ENCODE measurements at places on chromosomes 4 and X. TPM values are rescaled to one million over a fixed set of nuclear protein-coding genes. Genes with fewer than 3 reads are reported as not detected.
A peak's percentile ranks its signal among the peaks of the same experiment; 100 is the strongest.

GRCh38 chrX:139113708-139114107, 402.2 kb upstream of the FGF13 start:
- no peaks in the 10 kb centered on the region for H3K36me3 ChIP-seq
- H3K4me3 ChIP-seq: no peak overlapping the region
- DNase-seq: no peak
- no peaks in the 10 kb centered on the region for H3K4me1 ChIP-seq

- no peaks in the 10 kb centered on the region for H3K27me3 ChIP-seq
- H3K4me1 ChIP-seq: no peaks in the 10 kb centered on the region
- no peak for DNase-seq
- H3K27ac ChIP-seq: no peak overlapping the region
These were observed 30.2 kb upstream of the GNPDA2 start for GRCh38 chr4:44756559-44756958.

GRCh38 chrX:47579537-47579936, 2.7 kb upstream of the TIMP1 start:
- H3K4me3 ChIP-seq: no peak overlapping the region
- H3K4me1 ChIP-seq: peaks cover 2% of the 10 kb centered on the region
- no peaks in the 10 kb centered on the region for H3K27me3 ChIP-seq
- no peak for DNase-seq

GRCh38 chrX:56661193-56661592, 67.8 kb upstream of the NBDY start:
- H3K36me3 ChIP-seq: no peaks in the 10 kb centered on the region
- no peaks in the 10 kb centered on the region for H3K27me3 ChIP-seq
- H3K4me3 ChIP-seq: no peak overlapping the region
- H3K4me1 ChIP-seq: no peaks in the 10 kb centered on the region

DNA sequence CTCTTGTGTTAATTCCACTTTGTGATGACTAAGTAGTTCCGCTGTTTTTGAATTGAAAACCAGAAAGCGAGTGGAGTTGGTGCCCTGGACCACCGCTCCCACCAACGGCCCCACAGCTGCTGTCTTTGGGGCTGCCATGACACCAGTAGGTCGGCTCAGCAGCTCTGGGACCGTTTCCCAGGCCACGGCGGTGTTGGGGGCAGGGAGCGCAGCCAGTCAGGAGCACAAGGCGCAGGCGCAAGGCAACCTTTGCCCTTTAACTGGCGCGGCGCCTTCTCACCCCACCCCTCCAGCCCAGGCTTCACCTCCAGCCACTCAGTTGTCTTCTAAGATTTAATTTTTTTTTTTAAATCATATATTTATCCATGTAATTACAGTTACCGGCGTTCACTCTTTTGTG, at the start of gene GK2:
TSS of gene GK2 (minus strand) at position 166 of the 400 bp plus-strand sequence. CDS start at position 138, 28 bp downstream.
- no peak within 1 kb of the TSS for H3K27ac ChIP-seq
- H3K4me1 ChIP-seq: no peaks in the 10 kb centered on the region
- no peak within 1 kb of the TSS for H3K4me3 ChIP-seq
- no peak for DNase-seq

GRCh38 chr4:26524011-26524410, 33.7 kb upstream of the CCKAR start:
- H3K4me3 ChIP-seq: no peak overlapping the region
- no peak for DNase-seq
- H3K27me3 ChIP-seq: no peaks in the 10 kb centered on the region
- H3K4me1 ChIP-seq: peaks cover 6% of the 10 kb centered on the region
- H3K36me3 ChIP-seq: no peaks in the 10 kb centered on the region

GRCh38 chrX:153476666-153477363, 6.4 kb upstream of the HAUS7 start:
- DNase-seq: peak; percentile 89
- H3K4me3 ChIP-seq: no peak overlapping the region
- H3K27ac ChIP-seq: peak overlapping the region; percentile 72
- H3K4me1 ChIP-seq: peaks cover 21% of the 10 kb centered on the region
- no peaks in the 10 kb centered on the region for H3K36me3 ChIP-seq

- H3K36me3 ChIP-seq: no peaks in the 10 kb centered on the region
- no peak overlapping the region for H3K27ac ChIP-seq
- no peaks in the 10 kb centered on the region for H3K4me1 ChIP-seq
- no peak overlapping the region for H3K4me3 ChIP-seq
- DNase-seq: no peak
These were observed 57.1 kb downstream of the FREM3 start for GRCh38 chr4:143643399-143643798.

GRCh38 chr4:186201535-186202230, 10.3 kb downstream of the CYP4V2 start:
- no peak overlapping the region for H3K4me3 ChIP-seq
- H3K27ac ChIP-seq: no peak overlapping the region
- peak; percentile 60 for DNase-seq

- no peaks in the 10 kb centered on the region for H3K36me3 ChIP-seq
- no peak for DNase-seq
- no peak overlapping the region for H3K27ac ChIP-seq
- H3K4me3 ChIP-seq: no peak overlapping the region
- no peaks in the 10 kb centered on the region for H3K4me1 ChIP-seq
- H3K27me3 ChIP-seq: peaks cover 10% of the 10 kb centered on the region
These were observed 4.1 kb upstream of the IL9R start for GRCh38 chrX:155993421-155993820.

AFP gene
- polyA plus RNA-seq: 0.54 TPM

NSDHL gene
- polyA plus RNA-seq: 24.8 TPM

MAPK10 gene
- 13.0 TPM for polyA plus RNA-seq

UGT8 gene
- not detected for polyA plus RNA-seq

TCEAL7 gene
- 20.2 TPM for polyA plus RNA-seq

Measured in SK-N-SH (cell line).